Forelimb muscle (tissue), 1 donor: ENCODE measurements at places on chromosomes 13 and 19. TPM values are rescaled to one million over a fixed set of nuclear protein-coding genes. Genes with fewer than 3 reads are reported as not detected.

C13orf46 gene
- polyA plus RNA-seq: 0.57 TPM

IL11 gene
- polyA plus RNA-seq: 0.40 TPM

CD33 gene
- 3.8 TPM for polyA plus RNA-seq

PRKD2 gene
- 20.7 TPM for polyA plus RNA-seq

- no peak for DNase-seq
Measured at GRCh38 chr13:50158385-50159165, 143.3 kb downstream of the KCNRG start.

- no peak for DNase-seq
Measured at GRCh38 chr13:31675440-31675953, 63.8 kb upstream of the RXFP2 start.

MEDAG gene
- polyA plus RNA-seq: 8.4 TPM

GRCh38 chr13:107067381-107067780 is 499.4 kb upstream of the ARGLU1 start:
- no peak for DNase-seq

DNA sequence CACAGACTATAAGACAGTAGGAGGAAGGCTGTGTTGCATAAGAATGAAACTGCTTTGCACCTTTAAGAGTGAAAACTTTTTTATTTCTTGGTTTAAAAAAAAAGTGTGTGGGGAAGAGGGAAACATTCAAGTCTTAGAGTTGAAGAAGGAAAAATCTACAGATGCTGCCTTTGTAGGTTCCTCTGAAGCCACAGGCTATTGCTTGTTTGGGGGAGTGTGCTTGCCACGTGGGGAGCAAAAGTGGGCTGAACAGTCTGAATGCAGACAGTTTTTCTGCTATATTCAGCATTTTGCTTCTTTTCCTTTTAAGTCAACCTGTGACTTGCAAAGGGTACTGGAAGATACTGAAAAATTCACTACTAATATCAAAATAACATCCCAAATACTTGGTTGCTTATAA is 36.9 kb downstream of the EFNB2 start:
- DNase-seq: no peak

DNA sequence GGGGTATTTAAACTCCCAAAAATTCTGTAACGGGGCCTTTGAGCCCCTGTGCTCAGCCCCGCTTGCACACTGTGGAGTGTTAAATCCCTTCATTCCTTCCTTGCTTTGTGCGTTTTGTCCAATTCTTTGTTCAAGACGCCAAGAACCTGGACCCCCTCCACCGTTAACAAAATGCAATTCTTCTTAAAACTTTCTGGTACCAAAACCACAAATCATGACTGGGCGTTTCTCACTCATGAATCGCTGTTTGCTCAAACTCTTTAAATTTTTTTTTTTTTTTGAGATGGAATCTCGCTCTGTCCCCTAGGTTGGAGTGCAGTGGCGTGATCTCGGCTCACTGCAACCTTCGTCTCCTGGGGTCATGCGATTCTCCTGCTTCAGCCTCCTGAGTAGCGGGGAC is 881 bp downstream of the ZNF20 start:
- DNase-seq: no peak

DNA sequence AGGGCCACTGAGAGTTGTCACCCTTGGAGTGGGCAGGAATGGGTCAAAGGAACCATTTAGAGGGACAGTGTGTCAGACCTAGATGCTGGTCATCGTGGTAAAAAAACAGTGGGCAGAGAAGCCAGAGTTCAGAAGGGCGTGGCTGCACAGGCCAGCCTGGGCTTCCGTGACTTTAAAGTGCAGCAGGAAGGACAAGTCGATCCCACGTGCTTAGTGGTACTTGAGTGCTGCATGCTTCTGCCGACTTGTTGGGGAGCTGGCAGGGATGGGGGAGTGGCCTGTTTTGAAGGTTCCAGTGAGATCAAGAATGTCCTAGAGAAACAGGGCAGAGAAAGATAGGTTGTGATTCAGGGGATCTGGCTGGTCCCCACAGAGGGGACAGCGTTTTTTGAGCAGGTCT is 17.0 kb downstream of the LYL1 start:
- no peak for DNase-seq

UCHL3 gene
- polyA plus RNA-seq: 18.5 TPM

DNA sequence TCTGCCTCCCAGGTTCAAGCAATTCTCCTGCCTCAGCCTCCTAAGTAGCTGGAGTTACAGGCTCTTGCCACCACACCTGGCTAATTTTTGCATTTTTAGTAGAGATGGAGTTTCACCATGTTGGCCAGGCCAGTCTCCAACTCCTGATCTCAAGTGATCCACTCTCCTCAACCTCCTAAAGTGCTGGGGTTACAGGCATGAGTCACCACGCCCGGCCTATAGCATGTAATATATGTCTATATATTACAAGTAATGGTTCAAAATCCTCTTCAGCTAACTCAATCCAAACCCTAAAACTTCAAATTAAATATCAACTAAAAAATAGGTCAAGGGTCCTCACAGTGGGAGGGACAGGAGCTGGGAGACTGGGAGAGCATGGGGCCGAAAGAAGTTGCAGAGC is 28.0 kb downstream of the FPR3 start:
- no peak for DNase-seq

GRCh38 chr13:113437408-113438010 is 15.8 kb downstream of the ADPRHL1 start:
- DNase-seq: no peak

- DNase-seq: no peak
Measured at GRCh38 chr19:43692385-43692784, 22.4 kb upstream of the PLAUR start.

DNA sequence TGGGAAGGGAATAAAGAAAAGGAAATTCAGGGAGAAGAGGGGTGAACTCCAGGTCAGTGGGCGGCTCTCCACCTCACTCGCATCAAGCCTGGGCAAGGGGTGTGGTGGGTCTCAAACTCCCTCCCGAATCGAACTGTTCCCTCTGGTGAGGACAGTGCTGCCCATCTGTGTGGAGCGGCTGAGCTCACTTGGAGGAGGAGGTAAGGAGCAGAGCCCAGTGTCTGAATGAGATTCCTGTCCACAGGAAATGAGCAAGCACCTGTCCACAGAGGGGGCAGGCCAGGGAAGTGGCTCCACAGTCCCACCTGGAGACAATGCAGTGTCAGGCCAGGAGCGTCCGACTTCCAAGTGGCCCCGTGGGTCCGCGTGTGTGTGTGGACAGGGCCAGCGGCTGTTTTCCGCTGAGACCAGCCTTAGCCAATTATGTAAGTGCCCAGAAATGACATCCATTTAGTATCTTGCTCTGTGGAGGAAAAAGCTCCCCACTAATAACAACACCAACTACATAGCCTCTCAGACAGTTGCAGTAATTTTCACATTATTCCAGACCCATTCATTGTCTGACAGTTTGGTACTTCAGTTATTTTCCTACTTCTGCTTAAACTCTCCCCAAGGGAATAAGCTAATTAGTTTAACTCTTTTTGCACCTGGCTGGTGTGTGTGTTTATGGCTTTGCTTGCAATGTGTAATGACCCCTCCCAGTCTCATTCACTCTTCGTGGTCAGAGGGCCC is 114.6 kb downstream of the SOX1 start:
- no peak for DNase-seq

GRCh38 chr19:4472174-4472974 is at the start of gene HDGFL2:
TSS of gene HDGFL2 (plus strand) at chr19:4472297. CDS start at chr19:4472351, 54 bp downstream.
- DNase-seq: no peak

GRCh38 chr13:106464076-106464475 is 71.4 kb downstream of the EFNB2 start:
- no peak for DNase-seq
